ENCODE measurements at places on chromosomes 7 and 10.

DNA sequence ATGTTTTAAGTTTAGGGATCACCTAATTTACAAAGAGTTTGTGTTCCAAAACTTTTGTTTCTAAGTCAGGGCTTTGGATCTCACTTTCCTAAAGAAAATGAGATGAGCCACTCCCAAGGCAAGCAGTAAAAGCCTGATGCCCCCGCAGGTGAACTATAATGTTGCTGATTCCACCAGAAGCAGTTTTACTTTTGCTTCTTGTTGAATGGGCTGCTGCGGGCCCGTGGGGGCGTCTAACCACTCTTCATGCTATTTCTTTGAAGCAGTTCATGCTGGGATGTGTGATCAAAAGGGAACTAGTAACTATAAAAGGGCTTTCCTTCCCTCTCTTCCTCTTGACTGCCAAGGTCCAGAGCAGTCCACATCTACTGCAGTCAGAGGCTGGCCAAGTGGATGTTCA lies 118.7 kb upstream of the NEBL start:
- DNase-seq, result no peak

DNA sequence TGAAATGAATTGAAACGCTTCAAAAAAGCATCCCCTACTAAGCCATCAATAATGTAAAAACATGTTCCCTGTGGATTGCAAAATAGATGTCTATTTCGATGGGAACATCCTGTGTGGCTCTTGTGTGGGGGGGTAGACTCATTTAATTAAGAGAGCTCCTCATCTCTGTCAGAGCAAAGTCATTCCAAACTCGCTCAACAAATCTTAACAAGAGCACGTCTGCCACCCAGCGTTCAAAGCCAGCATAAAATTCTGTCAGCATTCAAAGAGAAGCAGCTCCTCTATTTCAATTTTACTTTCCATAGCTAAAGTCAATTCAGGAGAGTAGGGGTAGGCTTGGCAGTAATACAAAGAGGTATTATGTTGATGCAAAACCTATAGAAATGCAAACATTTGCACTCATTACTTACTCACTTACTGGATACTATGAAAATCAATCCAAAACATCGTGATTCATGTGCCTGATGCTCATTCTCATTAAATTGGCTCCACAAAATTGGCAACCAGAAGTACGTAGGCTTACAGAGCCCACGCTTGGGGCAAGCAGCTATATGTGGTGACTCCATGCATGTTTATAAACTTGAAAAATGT lies 114.9 kb downstream of the IPMK start:
- peak; percentile 0 for DNase-seq

DNA sequence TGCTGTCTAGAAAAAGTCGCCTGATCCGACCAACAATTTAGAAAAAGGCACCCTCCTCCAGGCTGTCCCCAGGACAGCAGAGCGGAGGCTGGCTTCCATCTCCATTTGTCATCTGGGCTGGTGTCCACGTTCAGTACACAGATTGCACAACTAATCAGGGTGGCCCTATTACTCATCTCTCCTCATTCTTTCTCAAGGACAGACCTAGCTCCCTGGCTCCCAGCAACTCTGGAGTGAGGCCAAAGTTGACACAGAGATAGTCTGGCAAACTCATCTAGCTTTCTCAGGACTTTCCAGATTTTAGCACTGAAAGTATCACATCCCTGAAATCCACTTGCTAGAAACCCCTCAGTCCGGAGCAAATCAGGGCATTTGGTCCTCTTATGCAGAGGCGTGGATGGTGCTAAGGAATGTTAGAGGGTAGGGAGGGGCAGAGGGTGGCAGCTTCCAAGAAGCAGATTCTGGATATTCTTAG lies 75.1 kb downstream of the DNAH11 start:
- no peak for DNase-seq

GRCh38 chr7:130009848-130010688 lies 41.1 kb downstream of the ZC3HC1 start:
- DNase-seq, result no peak

DNA sequence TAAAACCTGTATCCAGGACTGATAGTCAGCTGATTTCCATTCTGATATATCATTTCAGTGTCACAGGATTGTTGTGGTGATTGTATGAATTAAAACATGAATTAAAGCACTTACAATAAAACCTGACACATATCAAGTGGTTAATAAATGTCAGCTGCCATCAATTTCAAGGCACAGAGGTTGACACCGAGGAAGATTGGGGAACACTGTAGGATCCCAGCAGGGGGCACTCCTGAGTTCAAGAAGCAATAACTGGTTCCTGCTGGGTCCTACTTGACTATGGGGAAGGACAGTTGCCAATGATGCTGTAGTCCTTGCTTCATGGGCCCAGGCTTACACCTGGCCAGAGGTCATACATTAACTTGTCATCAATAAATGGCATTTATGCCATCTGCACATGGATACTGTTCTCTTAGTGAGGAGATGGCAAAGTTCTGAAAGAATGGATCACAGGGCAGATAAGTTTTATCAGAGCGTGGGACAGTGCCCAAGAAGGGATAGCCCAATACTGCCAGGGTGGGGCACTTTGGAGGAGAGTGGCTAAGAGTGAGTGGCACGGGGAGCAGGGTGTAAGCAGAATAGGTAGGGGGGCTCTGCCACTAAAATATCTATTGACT lies 24.1 kb downstream of the FZD1 start:
- no peak for DNase-seq

- no peak for DNase-seq
These were observed 10.8 kb upstream of the LIPA start for GRCh38 chr10:89262086-89263051.

DNA sequence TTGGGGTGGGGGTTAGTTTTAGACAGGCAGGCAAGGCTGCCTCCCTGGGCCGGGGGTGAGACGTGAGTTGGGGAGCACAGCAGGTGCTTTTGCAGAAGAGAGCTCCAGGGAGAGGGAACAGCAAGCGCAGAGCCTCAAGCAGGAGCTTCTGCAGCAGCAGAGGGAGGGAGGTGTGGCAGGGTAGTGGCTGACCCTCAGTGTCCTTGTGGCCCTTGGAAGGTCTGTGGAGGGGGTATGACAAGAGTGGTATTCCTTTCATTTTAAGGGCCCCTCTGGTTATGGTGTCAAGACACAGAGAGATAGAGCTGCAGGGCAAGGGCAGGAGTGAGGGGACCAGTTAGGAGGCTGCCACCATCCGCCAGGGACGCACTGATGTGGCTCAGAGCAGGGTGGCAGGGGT lies 138.9 kb downstream of the EBF3 start:
- no peak for DNase-seq

GRCh38 chr7:16970732-16971482 lies 89.1 kb upstream of the AGR3 start:
- DNase-seq, result no peak

DNA sequence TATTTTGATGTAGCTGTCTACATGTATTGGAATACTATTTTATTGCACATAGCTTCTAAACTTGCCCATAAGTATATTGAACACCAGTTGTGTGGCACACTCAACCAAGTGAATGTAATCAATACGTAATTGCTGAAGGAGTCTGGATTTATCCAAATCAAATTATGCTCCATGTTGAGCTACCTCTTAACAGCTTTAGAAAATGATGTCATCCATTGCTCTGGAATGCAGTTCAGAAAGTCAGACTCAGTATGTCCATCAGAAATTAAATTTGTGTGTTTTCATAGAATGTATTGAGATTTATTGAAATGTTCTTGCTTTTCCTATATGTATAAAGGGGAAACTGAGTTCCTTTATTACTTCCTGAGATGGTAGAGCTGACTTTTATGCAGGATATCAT lies 25.0 kb upstream of the CCAR1 start:
- no peak for DNase-seq

GRCh38 chr7:130441408-130441869 lies 623 bp upstream of the CEP41 start:
- no peak for DNase-seq

GRCh38 chr7:43791665-43792064 lies 33.2 kb downstream of the BLVRA start:
- DNase-seq, result no peak

- DNase-seq, result no peak
These were observed 1.8 kb downstream of the TSC22D4 start for GRCh38 chr7:100476903-100477870.

- DNase-seq, result no peak
These were observed 198.0 kb downstream of the CSTF2T start for GRCh38 chr10:51501396-51501795.

DNA sequence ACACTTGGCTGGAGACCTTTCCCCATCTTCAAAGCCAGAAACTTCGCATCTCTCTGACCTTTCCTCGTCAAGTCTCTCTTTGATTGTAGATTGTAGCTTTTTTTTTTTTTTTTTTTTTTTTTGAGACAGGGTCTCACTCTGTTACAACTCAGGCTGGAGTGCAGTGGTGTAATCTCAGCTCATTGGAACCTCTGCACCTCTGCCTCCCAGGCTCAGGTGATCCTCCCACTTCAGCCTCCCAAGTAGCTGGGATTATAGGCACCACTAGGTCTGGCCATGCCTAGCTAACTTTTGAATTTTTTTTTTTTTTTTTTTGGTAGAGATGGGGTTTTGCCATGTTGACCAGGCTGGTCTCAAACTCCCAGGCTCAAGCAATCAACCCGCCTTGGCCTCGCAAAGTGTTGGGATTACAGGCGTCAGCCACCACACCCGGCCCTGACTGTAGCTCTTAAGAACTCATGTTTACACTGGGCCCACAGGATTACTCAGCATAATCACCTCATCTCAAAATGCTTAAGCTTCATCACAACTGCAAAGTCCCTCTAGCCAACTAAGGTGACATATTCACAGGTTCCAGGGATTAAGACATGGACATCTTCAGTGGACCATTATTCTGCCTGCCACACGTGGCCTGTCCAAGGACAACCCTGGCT lies 11.7 kb downstream of the POLL start:
- no peak for DNase-seq
